ENCODE measurements at places on chromosomes 7 and 10.

DNA sequence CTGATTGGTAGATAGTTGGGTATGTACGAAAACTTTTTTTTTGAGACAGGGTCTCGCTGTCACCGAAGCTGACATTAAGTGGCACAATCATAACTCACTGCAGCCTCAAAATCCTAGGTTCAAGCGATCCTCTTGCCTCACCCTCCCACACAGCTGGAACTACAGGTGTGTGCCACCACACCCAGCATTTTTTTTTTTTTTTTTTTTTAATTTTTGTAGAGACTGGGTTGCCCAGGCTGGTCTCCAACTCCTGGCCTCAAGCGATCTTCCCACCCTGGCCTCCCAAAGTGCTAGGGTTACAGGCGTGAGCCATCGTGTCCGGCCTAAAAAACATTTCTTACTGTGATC is 1.5 kb upstream of the LRRC27 start:
- no peak for DNase-seq

DNA sequence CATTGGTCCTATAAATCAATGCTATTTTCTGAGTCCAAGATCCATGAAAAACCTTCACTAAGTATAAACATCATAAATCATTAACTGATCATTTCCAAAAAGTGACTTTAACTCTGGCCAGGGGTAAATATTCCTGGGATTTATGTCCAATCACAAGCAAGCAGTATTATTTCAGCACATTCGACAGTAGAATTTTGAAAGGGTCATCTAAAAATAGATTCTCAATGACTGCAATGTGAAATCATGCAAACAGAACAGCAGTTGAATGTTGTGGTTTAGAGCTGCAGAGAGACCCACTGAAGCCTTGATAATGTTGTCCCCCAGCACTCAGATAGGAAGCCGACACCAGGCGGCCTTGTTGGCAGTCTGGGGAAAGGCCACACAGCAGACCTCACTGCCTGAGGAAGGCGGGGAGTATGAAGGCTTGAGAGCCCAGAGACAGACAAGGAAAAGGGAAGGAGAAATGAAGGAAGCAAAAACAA is 38.1 kb downstream of the FAM107B start:
- peak; percentile 41 for DNase-seq

DNA sequence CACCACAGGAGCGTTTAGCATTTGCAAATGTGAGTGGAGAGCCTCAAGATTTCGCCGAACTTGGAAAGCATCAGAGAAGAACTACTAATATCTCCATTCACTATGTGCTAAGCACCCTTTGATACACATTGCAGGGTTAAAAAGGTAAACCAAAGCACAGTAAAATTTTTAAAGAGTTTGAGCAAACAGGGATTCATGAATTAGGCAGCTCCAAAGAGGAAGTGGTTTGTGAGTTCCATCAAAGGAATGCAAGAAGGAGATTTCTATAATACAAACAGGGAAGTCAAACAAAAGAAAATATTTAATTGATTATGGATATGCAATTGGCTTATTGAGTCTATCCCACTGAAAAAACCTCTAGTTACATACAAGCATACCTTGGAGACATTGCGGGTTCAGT is 81.1 kb upstream of the TMEM72 start:
- DNase-seq: no peak

GRCh38 chr10:18968159-18968558 is 80.4 kb upstream of the MALRD1 start:
- DNase-seq: no peak

DNA sequence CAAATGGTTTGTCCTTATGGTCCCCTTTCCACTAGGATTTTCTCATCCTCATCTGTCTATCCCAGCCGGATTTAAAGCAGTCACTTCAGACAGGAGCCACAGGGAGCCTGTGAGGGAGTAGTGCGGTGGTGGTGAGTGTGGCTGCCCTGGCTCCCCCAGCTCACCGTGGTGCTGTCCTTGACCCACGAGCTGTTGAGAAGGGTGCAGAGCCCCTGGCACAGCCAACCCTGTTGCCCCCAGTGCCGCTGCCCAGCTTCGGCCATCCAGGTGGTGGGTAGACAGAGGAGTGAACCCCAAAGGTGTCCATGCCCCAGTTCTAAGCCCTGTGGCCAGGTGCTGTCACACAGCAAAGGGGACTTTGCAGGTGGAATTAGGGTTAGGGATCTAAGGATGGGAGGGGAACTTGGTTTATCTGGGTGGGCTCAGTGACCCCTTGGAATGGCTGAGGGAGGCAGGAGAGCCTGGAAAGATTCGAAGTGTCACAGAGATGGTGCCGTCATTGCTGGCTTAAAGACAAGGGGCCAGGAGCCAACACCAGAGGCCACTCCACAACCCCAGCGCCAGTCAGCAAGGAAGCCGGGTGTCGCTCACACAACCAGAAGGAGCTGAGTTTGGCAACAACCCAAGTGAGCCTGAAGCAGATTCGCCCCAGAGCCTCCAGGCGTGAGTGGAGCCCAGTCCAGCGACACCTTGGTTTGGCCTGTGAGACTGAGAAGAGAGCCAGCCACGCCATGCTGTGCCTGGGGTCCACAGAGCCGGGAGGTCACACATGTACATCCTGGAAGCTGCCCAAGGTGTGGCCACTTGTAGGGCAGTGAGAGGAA is 142.4 kb downstream of the ADCY1 start:
- DNase-seq: no peak

DNA sequence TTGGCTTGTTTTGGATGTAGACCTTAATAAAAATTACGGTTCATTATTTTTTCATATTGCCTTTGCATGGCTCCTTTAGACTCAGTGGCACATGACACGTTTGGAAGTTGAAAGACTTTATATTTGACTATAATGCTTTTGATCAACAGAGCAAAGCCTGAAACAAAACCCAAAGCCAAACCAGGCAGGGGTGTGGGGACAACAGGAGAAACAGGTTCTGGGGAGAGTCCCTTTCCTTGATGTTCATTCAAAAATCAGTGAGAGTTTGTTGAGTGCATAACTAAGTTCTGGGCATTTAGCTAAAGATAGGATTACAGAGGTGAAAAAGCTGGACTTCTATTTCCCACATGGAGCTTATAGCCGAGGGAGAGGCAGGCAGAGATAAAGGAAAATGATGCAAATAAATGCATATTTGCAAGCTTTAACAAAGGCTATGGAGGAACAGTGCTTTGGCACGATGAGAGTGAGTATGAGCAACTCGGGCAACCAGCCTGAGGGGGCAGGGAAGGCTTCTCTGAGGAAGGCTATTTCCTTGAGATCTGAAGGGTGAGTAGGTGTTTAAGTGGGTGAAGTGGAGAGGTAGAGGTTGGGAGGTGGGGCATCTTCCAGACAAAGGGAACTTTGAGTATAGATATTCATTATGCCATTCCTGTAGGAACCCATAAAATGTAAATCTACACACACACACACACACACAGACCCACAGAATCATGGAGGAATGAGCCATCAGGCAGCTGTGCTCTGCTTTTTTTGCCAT is 34.5 kb upstream of the PDZD8 start:
- DNase-seq: no peak

DNA sequence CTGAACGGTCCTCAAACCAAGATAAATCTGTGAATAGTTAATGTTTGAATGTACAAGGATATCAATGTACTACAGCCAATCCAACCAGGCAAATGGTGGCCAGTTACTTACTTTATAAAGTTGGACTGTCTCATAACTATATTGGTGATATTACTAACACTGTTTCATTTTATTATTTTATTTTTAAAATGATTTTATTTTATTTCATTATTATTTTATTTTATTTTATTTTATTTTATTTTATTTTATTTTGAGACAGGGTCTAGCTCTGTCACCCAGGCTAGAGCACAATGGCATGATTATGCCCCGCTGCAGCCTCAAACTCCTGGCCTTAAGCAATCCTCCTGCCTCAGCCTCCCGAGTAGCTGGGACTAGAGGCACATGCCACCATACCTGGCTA is 6.8 kb downstream of the IL15RA start:
- DNase-seq: no peak

DNA sequence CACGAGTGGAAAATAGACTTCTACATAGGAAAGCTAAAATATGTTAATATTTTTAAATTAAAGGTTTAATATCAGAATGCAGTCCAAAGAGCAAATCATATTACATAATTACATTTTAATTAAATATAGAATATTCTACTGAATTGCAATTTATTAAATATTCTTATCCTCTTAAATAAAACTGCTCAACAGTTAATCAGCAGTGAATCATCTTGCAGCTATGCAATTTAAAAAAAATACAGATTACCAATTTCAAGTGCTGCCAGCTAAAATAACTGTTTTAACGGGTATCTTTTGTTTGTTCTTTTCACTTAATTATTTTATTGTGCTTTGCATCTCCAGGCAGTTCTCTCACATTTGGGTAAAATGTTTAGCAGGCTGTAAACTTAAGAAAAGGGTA is 82.2 kb downstream of the ZNRF2 start:
- no peak for DNase-seq

DNA sequence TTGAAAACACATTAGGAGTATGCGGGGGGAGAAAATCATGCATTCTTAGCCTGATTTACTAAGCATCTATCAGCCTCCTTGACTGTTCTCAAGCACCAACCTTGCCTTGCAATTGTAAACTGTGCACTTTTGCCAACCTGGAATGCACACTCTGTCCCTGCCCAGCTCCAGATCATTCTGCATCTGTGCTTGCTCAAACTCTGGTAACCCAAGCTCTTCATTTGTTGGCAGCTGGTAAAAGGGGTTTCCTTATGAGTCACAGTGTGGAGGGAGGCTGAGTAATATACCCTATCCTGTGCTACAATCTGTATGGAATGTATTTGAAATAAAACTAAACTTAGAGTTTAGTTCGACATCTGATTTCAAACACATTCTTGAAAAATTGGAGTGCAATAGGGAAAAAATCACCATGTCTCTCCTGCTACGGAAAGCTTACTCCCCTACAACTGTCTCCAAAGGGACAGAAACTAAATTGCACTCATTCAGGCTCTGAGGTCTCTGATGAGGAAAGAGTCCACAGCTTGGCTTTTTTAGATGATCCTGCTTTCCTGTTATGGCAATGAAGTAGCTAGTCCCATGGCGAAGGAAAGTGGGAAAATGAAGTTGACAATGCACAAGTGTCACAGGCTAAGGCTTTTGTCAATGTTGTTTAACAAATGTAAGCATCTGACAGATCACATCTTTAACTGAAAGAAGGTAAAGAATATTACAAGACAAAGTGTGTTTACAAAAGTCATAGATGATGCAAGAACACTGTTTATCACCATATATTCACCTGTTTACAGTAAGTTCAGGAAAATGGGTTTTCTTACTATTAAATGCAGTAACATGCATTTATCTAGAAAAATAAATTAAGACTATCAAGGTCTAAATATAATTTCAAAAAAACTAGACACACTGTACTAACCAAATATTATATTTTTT is 61.9 kb downstream of the TES start:
- no peak for DNase-seq

DNA sequence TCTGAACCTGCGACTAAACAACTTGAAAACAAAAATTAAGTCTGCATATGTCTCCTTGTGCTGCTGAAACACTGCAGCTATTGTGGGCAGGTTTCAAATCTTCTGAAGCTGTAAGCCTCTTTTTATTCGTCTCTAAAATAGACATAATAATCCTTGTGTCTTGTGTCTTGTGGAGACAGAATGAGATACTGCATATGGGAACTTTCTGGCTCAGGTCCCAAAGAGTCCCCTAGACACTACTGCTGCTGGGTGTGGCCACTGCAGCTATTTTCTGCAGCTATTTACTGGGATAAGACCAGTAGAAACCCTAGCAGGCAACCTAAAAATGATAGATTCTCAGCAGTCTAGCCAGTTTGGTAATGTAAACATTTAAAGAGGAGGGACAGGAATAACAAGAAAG is 252.0 kb downstream of the ELMO1 start:
- DNase-seq: no peak

DNA sequence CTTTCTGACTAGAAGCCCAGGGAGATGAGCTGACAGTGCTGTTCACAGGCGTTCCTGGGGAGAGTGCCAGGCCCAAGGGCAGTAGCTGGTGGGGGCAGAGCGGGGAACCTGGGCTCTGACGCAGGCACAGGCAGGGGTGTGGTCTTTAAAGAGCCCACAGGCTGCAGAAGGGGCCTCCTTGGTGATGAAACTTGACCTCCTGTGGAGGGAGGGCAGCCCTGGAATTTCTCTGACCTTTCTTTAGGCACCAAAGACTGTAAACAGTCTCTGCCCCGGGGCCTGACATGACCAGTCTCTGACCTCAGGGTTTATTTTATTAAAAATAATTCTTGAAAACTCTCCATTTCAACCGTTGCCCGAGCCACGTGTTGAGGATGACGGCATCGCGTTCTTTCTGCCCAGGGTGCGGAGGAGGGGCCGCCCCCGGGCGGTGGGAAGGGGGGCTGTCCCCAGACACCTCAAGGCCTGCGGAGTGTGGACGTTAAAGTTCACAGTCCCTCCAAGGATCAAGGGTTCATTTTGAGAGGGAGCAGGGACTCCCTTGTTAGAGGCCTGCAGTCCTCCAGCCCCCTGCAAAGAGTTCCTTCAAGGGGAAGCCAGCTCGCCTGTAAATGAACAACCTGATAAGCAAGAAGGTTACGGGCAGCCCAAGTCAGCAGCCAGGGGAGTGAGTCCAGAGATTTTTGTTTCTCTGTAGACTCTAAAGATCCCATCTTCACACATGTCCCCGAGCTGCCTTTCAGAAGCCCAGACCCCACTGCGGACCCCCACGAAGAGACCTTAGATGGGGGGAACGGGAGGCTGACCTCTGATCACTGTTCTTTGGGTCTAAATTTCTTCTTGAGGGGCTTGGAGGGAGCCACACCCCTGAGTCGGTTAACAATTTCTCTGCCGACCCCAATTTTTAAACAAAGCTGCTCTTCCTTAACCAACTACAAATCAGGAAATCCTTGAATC is 128.9 kb downstream of the VIPR2 start:
- no peak for DNase-seq

DNA sequence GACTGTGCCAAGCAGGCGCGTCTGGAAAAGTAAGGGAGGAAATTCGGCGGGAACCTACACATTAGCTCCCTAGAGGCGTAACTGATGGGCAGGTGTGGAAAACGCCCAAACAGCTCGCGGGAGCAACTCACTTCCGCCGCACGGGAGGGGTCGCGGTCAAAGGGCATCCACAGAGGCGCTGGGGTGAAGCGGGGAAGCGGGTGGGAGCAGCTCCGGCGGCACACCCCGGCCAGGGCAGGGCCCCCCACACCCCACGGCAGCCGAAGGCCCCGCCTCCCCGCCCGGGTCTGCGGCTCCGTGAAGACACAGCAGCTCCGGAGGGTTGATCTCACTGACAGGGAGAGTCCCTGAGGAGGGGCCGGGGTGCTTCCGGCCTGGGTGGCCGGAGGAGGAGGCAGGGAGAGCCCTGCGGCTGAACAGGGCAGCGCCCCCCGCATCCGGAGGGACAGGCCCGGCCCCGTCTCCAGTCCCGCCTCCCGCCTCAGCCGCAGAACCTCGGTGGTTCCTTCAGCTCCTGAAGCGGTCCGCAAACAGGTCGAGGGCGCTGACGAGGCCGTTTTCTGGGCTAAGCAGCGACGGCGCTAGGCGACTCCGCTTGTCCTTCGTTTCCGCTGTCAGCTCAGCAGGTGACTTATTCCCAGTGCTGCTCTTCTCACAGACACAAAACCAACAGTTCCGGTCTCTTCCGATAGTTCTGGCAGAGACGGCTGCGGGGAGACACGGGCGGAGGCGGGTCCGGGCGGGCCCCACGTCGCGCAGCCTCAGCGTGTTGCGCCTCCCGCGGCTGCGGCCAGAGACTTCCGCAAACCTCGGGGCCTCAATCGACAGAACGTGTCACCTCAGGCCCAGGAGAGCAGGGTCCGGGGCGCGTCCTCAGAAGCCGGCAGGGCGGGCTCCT is 276.1 kb downstream of the DNAJB6 start:
- DNase-seq: no peak
